ENCODE measurements at places on chromosomes 7 and 10.

- DNase-seq: no peak
Measured at GRCh38 chr7:110296321-110296720, 794.6 kb upstream of the LRRN3 start.

- no peak for DNase-seq
Measured at GRCh38 chr7:140509789-140510188, 30.5 kb upstream of the MKRN1 start.

- DNase-seq: no peak
Measured at GRCh38 chr10:48526846-48527505, 77.9 kb downstream of the ARHGAP22 start.

DNA sequence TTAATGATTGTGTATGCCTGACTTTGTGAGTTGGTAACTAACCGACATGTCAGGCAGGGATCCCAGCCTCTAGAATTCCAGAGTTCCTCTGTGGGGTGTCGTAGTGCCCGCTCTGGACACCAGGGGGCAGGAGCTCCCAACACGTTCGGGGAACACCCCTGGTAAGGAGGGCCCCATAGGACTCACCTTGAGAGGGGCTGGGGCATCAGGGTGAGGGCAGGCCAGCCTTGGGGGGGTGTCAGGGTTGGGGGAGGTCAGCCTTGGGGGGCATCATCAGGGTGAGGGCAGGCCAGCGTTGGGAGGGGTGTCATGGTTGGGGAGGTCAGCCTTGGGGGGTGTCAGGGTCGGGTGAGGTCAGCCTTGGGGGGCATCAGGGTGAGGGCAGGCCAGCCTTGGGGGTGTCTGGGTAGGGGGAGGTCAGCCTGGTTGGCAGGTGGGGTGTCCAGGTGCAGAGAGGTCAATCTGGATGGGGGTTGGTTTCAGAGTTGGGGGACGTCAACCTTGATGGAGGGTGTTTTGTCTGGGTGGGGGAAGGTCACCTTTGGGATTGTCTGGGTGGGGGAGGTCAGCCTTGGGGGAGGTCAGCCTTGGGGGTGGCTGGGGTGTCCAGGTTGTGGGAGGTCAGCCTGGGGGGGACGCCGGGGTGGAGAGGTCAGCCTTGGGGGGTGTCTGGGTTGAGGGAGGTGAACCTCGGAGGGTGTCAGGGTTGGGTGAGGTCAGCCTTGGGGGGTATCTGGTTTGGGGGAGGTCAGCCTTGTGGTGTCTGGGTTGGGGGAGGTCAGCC, 45.6 kb upstream of the SUN1 start:
- DNase-seq: peak; percentile 92

DNA sequence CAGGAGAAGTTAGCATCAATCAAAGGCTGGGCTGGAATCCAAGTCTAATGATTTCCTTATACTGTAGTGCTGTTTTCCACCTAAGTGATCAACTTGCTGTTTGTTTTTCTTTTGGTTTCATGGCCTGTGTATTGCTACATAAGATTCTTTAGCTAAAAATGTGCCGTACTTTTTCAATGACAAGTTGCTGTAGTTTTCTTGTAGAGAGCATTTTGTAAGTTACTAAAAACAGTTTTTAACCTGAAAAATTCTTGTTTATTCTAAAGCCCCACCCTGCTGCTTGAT, 1.3 kb downstream of the HELLS start:
- peak; percentile 3 for DNase-seq

- peak; percentile 84 for DNase-seq
Measured at GRCh38 chr7:76515999-76516443, 5.7 kb downstream of the UPK3B start.

DNA sequence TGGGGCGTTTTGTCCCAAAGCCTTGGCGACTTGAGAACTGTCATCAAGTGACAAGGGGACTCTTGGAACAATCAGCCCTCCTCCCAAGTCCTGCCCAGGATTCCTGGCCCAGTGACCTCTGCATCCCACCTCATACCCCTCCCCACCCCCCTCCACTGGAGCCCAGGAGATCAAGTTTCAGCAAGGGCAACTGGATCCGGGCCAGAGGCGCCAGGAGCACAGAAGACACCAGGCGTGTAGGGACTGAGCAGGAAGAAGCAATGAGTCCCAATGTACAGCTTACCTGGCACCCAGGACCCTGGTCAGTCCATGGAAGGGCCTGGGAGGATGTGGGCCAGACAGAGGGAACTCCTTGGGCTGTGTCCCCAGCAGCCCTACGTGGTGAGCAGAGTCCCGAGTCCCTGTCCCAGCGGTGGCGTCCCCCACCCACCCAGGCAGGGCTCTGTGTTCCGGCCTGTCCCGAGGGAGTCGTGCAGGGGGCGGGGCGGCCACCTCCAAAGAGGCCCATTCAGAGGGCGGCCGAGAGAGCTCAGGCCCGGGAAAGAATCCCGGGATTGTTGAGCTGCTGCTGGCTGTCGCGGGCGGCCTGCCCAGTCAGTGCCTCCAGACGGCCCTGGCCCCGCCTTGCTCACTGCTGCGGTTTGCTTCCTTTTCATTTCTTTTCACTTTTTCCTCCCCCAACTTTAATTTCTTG, 254.1 kb downstream of the TNS3 start:
- peak; percentile 92 for DNase-seq

DNA sequence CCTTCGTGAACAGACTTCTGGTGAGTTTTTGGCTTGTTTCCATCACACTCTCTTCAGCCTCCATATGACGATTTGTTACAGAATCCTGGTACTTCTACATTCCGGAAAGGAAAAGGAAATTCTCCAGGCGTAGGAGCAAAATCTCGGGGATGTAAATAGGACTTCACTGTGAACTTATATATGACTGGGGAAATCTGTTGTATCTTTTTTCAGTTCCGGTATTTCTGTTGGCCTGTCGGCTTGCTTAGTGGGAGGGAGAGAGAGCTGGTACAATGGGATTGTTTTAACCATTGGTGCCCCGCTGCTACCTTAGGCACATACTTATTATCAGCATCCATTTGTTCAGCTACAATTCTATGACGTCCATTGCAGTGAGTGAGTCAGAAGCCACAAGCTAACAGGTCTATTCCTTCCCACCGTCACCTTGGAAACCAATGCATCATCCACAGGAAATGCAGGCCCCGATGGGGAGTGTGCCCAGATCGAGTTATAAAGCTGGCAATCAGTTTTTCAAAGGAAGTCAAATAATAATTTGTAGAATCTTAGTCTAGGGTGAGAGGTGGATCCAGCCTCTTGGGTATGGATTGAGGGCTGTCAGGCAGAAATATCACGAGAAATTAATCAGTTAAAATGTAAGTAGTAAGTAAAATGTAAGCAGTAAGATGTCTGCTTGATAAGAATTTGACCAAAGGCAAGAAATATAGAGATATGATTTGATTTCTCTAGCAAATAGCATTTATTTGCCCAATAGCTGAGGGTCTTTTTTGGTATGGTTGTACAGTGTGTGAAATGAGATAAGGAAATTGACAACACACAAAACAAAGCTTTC, 92.0 kb upstream of the MKLN1 start:
- peak; percentile 84 for DNase-seq

DNA sequence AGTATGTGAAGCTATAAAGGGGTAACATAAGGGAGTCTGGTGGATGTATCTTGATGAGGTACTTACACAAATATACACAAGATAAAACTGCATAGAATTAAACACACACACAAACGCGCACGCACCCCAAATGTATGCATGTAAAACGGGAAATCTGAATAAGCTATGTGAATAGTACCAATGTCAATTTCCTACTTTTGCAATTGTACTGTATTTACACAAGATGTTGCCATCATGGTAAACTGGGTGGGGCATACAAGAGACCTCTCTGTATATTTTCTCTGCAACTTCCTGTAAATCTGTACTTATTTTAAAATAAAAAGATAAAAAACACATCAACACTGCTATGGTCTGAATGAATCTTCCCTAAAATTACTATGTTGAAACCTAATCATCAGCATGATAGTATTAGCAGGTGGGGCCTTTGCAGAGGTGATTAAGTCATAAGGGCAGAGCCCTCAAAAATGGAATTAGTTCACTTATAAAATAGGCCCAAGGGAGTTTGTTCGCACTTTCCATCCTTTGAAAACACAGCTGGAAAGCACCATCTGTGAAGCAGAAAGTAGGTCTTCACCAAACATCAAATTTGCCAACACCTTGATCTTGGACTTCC, 30.1 kb downstream of the TPK1 start:
- no peak for DNase-seq

DNA sequence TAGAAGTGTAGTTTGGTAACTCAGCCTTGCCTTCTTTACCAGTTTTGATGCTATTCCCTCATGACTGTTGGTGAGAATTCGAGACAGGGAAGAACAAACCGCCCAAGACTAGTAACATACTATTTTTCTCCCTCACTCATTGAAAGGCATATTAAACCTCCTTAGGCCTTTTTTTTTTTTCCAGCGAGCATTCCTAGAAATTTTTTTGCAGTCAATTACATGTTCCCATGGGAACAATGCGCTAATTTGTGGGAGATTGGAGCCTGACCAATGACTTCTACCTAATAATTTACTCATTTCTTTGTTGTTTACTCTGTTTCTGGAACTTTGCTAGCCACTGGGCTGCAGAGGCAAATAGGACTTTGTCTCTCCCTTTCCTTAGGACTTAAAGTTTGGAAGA, 6.0 kb downstream of the VPS50 start:
- no peak for DNase-seq

DNA sequence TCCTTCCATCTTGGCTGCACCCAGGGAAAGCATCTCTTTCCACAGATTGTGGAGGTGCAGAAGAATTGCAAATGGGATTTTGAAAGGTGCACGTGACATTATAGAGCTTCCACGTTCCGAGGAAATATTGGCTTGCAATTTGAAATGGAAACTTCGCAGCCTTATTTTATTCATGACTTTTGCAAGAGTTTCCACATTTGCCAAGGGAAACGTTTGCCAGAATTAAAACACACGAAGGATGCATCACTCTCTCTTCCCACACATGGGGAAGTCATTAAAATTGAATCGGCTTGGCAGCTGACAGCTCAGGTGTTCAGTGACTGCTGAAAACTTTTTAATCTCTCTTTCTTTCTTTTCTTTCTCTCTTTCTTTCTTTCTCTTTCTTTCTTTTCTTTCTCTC, 475.4 kb upstream of the IGFBP3 start:
- no peak for DNase-seq

- no peak for DNase-seq
Measured at GRCh38 chr7:120873401-120873800, 15.5 kb upstream of the TSPAN12 start.

All from AG08396 (cell line).